Daoy (cell line): ENCODE measurements at places on chromosomes 7 and 10.

GRCh38 chr7:75727881-75728593 is 10.7 kb downstream of the HIP1 start:
- peak; percentile 42 for DNase-seq

DNA sequence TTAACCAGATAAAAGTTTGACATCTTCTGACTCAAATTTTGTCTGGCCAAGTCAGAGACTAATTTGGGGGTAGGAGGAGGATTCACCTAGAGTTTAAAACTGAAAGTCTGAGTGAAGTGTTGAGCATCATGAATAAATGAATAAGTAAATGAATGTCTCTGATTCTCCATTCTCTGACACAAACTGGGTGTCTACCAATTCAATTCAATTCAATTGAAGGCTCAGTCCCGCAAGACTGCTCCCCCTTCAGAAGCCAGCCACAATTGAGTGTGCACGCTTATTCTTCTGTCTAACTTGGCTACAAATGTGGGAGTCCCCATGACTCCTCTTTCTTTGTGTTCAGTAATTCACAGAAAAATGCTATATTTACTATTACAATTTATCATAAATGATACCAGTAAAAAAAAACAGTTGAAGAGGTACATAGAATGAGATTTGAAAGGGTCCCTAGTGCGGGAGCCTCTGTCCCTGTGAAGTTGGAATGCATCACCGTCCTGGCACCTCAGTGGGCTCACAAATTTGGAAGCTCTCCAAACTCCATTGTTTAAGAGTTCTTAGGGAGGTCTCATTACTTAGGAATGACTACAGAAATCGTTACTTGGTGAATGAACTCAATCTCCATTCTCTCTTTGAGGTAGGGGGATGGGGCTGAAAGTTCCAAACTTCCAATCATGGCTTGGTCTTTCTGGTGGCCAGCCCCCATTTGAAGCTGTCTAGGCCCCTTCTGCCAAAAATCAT is 243.7 kb upstream of the PHYHIPL start:
- peak; percentile 9 for DNase-seq

DNA sequence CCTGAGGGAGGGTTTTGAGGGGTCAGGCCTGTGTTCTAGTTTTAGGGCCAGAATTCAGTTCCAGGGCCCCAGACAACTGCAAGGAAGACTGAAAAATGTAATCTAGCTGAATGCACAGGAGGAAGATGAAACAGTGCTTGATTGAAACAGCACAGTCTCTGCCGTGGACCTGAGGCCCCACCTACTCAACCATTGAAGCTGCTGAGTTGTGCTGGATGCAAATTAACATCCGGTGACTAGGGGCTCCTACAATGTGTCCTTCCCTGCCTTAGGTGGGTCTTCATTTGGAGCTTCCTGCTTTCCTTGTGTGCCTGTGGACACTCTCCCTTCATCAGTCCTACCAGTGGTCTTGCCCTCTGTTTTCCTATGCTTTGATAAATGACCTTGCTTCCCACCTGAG is 5.7 kb downstream of the GLRX3 start:
- DNase-seq, result no peak

GRCh38 chr7:918118-918425 is 36.4 kb downstream of the ADAP1 start:
- no peak for DNase-seq

GRCh38 chr7:139004321-139005090 is 23.3 kb upstream of the KIAA1549 start:
- DNase-seq, result no peak

DNA sequence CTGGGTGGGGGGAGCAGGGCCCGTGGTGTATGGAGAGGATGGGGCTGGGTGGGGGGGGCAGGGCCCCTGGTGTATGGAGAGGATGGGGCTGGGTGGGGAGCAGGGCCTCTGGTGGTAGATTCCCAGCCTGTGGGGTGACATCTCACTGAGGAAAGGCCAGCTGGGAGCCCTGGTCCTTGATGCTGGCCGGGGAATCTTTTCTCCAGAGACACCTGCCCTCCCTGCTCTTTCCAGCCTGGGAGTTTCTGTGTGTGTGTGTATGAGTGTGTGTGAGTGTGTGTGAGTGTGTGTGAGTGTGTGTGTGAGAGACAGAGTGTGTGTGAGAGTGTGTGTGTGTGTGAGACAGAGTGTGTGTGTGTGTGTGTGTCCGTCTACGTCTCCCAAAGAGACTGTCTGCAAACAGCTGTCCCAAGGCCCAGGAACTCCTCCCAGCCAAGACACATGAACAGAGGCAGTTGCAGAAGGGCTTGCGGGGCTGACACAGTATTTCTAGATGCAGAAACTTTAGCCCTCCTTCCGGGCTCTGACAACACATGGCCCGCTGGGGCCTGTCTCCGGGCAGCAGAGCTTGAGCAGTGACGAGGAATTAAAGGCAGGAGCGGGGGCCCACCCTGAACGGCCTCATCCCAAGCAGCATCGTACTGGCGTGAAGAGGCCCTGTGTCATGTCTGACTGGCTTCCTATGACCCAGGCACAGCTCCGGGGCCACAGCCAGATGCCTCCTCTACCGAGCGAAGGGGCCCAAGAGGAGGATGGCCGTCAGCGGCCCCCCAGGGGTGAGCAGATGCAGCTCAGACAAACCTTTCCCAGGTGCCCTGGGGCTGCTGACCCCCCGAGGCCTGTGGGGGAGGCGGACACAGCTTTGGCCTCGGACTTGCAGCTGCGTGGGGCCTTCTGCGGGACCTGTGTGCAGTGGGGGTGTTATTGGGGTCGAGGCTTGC is 24.3 kb downstream of the FAM20C start:
- DNase-seq, result no peak

GRCh38 chr10:131358741-131359442 is 47.4 kb upstream of the TCERG1L start:
- no peak for DNase-seq

- no peak for DNase-seq
Measured at GRCh38 chr7:6238309-6238925, 34.0 kb downstream of the CYTH3 start.

GRCh38 chr10:49831352-49832035 is 69.4 kb upstream of the OGDHL start:
- peak; percentile 67 for DNase-seq

DNA sequence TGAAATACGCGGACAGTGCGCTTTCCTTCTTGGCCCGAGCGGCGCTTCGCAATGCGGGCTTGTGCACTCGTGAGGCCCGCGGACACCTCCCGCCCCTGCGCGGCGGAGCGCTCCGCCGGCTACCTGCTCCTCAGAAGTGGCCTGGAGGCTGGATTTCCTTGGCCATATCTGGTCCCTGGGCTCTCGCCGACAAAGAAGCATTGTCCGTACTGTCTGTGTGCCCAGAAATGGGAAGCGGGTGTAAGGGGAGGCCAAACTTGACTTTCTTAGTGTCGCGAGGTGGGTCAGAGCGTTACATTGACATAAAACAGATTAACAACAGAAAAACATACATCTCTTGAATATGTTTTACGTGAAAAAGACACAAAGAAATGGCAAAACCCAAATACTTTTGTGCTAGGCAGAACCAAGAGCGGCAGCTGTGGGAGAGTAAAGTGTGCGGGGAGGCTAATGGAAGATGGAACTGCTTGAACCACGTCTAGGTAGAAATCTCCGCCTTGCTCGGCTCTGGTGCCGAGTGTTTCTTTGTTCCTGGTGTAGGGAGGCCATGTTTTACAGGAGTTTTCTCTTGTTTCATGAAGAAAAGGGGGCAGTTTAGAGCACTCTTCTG is 1.4 kb downstream of the LANCL2 start:
- no peak for DNase-seq

- DNase-seq, result peak; percentile 43
Measured at GRCh38 chr10:91653219-91653870, 20.5 kb upstream of the PPP1R3C start.

DNA sequence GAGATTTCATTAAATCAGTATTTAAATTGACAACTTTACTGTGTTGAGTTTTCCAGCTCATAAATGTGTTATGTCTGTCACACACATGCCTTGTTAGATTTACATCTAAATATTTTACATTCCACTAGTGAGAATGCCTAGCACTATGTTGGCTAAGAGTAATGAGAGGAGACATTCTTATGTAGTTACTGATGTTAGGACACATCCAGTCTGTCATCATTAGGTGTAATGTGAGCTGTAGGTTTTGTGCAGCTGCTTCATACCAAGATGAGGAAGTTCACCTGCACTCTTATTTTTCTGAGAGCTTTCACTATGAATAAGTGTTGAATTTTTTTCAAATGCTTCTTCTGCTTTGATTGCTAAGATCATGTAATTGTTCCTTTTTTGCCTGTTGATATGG is 218.0 kb upstream of the IGFBP3 start:
- DNase-seq, result peak; percentile 65

DNA sequence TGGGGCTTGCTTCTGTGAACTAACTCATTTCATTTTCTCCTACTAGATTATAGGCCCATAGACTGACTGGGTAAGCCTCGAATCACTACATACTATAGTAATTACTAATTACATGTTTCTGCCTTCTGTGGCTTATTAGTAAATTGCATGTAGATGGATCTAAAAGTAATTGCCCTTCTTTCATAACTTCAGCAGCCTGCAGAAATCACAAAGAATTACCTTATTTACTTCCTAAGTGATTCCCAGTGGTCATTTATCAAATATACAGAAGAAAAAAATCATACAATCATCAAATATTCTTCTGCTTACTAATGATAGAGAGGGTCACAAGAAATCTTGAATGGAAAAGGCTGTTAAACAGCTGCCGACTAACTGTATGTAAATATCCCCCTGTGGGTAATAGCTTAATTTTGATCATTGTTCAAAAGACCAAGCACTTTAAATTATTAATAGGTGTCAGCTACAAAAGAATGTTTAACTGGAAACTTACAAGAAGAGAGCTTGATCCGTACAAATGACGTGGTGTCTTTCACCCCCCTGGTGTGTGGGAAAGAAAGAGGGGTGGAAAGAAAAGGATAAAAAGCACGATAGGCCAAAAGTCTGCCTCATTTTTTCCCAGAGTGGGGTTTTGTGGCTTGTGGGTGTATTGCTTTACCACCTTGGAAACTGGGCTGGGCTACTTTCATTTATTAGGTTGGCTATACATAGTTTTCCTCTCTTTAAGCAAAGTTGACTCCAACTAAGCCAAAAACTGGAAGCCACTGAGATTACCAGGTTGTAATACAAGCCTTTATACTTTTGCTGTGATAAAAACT is 361.8 kb upstream of the ZMIZ1 start:
- DNase-seq, result no peak
